ENCODE measurements at places on chromosomes 16 and 17.

GRCh38 chr17:78563189-78564145, 13.7 kb downstream of the DNAH17 start:
- DNase-seq = no peak

GRCh38 chr16:1167276-1168107, 14.6 kb downstream of the CACNA1H start:
- no peak for DNase-seq

DNA sequence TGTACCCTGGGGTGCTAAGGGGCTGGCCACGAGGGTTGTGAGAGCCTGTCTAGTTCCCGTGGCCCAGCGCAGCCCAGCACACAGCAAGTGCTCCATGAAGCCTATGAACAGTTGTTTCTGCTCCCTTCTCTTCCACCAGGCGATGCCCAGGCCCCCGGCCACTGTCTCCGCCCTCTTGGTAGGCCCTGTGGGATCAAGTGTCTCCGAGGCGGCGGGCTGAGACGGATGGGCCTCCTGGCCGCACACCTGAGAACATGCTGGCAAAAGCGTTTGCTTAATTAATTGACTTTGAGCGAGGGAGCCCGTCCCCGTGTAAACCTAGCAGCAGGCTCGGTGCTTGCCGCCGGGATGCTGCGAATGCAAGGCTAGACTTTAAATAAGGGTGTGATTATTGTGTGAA, 129.7 kb upstream of the GSE1 start:
- no peak for DNase-seq

- DNase-seq = no peak
These were observed 29.4 kb downstream of the PEMT start for GRCh38 chr17:17562146-17562511.

GRCh38 chr16:79868841-79869240, 268.3 kb upstream of the MAF start:
- no peak for DNase-seq

DNA sequence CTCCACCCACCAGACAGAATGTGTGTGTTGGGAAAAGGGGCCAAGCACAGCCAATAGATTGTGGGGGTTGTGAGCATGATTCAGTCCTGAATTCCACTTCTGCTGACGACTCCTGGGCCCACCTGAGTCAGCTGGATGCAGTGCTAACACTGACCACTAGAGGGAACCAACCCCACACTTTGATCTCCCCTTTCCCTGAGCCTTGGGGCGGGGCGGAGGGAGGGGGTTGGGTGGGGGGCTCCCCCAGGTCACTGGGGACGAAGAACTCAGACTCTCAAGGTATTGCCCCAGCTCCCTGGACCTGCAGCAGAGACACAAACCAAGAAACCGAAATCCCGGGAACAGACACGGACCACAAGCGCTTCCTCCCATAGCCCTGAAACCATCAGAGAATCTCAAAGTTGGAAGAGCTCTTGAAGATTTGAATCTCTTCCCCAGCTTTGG, 621 bp upstream of the CSHL1 start:
- peak; percentile 74 for DNase-seq
